ENCODE measurements at places on chromosomes 7 and 10.

- DNase-seq: no peak
Observed at GRCh38 chr7:117489911-117490310, 10.1 kb downstream of the CFTR start.

- DNase-seq: no peak
Observed at GRCh38 chr10:59833810-59834209, 72.5 kb downstream of the CCDC6 start.

DNA sequence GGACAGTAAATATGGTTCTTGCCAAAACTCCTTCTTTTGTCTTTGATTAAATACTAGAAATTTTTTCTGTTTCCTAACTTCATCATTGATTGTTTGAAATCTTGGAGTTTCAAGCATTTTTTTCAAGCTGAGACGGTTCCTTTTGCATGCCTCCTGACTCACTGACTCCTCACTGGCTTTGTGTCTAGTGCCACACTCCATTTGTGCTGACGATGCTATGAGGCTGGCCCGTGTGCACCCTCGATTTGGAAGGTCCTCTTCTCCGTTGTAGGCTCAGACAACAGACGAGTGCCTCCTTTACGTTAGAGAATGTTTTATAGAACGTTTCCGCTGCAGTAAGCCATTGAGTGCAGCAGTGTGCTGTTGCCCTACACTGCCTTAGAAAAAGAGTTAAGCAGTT is 10.8 kb upstream of the CSGALNACT2 start:
- DNase-seq: no peak

- DNase-seq: no peak
Observed at GRCh38 chr10:78516236-78516635, 482.6 kb downstream of the RPS24 start.

GRCh38 chr7:2353113-2353935 is 1.3 kb upstream of the EIF3B start:
- DNase-seq: no peak

DNA sequence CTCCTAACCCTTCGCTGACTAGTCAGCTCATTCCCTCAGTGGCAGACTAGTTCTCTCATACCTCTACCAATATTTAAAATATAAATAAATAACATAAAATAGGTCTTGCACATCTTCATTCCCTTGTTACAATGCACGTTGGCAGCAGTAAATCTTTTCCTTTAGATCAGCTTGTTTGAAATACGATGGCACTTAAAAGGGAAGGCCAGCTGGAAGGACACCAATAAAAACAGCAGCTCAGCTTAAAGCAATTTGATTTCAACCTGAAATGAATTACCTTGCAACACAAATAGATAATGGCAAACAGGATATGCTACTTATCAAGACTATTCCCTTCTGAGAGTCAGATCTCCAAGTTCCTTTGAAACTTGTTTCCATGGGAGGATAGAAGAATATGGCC is 321.8 kb downstream of the GFRA1 start:
- no peak for DNase-seq

- no peak for DNase-seq
Observed at GRCh38 chr10:115456812-115457211, 363.6 kb downstream of the ATRNL1 start.

DNA sequence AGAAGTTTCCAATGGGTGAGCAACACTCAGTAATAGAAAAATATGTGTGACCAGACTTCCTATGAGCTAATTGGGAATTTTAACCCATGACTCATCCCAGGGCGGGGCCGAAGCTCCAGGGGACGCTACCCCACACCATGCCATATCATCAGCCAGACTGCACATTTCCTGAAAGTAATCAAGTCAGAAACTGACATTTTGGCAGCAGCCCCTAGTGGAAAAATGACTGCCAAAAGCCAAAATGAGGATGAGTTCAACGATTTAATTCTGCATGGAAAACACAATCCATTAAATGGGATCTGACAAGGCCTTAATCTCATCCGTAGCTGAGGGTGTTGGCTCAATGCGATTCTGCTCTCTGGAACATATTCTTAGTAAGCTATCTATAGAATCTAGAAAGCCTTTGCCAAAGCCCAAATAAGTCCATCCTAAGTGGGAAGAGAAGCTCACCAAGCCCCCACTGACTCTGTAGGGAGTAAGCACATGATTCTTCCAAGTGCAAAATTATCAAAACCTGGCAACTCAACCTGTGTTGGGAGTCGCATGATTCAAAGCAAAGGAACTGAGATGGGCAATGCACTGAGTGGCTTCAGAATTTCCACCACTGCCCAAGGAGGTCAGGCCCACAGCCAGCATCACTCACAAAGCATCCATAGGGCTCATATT is 93.1 kb upstream of the PDE1C start:
- DNase-seq: peak; percentile 99

DNA sequence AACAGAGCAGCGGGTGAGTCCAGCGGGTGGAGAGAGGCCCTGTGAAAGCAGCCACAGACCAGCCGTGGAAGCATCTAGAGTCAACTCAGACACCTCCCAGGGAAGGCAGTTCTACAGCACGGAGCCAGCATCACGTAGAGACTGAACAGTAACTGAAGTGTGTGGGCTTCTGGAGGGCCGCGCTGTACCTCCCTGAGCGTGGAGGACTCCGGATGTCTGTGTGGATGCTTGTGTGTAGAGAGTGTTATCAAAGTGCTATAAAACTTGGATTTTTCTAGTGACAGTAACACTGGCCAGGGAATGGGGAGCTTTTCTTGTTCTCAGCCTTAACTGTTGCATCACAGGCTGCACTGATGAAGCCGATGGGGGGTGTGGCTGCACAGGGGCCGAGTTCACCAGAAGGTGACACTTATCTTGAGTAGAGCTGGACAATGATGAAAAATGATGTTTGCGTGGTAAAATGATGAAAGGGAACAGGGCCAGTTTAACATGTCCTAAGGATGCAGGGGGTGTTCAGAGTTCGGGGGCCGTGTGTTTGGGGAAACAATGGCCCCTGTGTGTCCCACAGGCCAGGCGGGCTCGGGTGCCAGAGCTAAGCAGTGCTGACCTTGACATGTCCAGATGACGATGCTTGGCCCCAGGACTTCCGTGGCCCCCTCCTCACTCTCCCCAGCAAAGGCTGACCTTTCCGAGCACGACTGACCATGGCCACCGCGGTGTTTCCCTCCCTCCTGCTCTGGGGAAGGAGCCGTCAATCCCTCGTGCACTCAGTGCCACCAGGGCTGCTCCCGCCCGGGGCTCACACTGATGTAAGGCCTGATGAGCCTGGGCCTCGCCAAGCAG is 21.9 kb downstream of the MNX1 start:
- DNase-seq: no peak

DNA sequence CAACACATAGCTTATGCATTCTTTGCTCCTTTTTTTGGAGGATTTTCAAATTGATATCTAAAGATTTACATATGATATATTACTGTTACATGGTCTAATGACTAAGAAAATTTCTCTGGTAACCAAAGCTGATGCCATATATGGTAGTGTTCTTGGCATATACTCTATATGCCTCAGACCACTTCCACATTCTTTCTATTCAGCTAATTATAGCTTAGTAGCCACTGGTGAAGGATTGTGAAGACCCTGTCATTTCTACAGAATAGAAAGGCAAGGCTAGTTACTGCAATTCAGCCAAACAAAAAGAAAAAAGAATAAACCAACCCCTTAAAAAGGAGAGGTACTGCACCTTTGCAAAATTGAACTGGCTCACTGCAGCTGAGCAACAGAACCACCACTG is 3.7 kb downstream of the PURB start:
- DNase-seq: peak; percentile 92

- DNase-seq: no peak
Observed at GRCh38 chr10:37403776-37404175, 278.4 kb downstream of the ANKRD30A start.

DNA sequence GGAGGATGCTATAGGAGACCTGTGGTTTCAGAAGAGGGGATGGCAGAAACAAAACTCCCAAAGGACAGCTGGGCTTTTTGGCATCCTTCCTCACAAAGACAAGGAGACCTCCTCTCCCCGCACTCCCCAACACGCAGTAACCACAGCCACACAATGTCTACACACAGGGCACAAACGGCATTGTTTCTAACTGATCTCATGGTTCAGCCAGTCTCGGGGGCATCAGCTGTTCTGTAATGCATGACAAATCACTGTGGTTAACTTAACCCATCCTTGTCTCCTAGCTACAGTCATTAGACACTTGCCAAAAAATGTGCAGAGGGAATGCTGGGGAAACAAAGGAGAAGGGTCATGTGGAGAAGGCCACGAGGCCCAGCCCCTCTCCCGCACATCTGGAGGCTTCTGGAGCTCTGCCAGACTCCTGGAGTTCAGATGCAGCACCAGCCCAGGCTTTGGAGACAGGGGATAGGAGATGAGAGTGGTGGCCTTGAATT is 7.6 kb upstream of the ADAMTS14 start:
- peak; percentile 98 for DNase-seq

DNA sequence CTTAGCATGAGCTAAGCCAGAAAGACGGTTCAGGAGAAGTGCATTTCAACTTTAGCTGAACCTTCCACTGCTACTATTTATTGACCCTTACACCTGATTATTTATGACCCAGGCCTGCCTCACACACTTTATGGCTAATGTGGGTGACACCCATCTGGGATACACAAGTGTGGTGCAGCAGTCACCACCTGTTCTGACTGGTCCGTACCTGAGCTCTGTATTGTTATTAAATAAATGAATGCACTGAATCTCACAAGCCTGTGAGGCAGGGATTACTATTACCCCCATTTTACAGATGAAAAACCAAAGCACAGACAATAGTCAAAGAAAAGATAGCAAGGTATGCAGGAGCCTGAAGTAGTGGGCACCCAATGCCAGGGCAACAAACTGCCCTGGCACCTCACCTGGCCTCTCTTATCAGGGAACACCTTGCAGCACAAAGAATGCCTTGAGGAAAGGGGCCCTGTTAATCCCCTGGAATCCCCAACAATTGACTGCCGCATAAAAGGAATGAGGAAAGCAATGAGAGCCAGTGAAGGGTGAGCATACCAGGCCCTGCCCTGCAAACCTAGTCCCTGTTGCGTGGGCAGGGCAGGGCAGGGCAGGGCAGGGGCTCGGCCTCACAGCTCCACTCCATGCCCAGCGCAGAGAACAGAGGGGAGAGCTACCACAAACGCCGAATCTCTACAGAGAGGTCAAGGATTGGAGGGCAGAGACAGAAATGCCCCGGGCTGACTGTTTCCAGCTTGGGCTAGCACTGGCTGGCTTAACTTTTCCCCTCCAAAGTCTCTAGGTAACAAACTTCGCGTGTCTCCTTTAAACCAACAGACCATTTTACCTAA is 1.3 kb downstream of the ANXA11 start:
- DNase-seq: no peak

- DNase-seq: peak; percentile 48
Observed at GRCh38 chr7:108078211-108078673, 51.9 kb downstream of the LAMB4 start.

GRCh38 chr7:158662610-158663427 is 41.8 kb downstream of the NCAPG2 start:
- DNase-seq: no peak

DNA sequence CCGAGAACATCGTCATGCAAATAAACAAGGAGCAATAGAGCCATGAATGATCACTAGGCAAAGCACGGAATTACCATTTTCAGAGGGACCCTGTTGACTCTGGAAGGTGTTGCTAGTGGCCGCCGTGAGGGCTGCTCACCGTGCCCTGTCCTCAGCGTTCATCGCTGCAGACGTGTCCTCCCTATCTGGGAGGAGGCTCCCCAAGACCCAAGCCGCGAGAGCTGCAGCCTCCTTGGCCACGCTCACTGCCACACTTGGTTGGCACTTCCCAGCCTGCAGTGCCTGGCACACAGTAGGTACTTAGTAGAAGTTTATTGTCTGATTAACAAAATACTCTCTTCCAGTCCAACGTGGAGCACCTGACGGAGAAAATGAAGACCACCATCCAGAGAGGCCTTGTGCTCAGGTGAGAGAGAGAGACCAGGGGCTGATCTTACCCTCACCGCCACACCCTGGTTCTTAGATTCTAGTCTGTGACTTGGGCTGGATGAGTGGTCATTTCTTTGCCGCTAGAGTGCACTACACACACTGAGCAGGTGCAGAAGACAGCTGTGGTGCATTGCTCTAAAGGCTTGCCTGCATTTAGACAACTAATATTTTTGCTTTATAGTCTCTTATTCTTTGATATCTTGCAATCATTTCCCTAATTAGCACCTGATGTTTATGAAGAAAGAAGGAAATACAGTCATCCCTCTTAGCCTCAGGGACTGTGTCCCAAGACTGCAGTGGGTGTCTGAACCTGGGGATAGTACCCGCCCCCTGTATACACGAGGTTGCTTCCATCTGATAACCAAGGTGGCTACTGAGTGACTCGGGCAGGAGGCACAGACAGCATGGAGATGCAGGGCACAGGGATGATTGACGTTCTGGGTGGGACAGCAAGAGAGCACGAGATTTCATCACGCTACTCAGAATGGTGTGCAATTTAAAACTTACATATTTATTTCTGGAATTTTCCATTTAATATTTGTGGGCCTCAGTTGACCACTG is 40.3 kb downstream of the PITRM1 start:
- DNase-seq: no peak

- peak; percentile 56 for DNase-seq
Observed at GRCh38 chr7:96321658-96322372, at the start of gene SLC25A13. TSS of gene SLC25A13 (minus strand) at chr7:96322098. CDS start at chr7:96321956, 142 bp downstream.

DNA sequence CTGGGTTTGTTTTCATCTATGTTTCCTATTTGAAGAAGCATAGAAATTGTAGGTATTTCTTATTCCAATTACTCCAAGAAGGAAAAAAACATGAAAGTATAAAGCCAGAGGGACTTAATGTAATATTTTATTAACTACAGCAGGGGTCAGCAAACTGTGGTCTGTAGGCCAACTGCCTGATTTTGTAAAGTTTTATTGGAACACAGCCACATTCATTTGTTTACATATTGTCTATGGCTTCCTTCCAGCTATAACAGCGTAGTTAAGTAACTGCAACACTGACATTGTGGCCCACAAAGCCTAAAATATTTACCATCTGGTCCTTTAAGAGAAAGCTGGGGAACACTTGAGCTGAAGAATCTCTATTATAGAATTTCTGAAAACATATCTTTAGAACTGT is 306.2 kb downstream of the BICC1 start:
- DNase-seq: peak; percentile 70

DNA sequence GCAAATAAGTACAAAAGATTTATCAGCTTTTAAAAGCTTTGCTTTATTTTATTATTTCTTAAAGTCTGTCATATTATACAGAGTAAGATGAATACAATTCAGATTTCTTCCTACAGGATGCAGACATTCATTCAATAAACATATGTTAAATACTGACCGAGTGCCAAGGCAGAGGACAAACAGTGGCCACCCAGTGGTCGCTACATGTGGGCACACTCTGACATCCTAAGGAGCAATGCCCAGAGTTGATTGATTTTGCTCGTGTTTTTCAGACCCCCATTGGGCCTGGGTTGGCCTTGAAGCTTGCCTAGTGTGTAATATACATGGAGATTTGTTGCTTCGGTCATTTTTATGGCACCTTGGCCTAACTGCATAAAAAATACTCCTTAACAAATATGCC is 201.2 kb downstream of the CCDC3 start:
- DNase-seq: no peak

- DNase-seq: peak; percentile 71
Observed at GRCh38 chr10:34547291-34547690, 267.8 kb downstream of the PARD3 start.

- peak; percentile 69 for DNase-seq
Observed at GRCh38 chr10:126459032-126459831, 71.0 kb upstream of the ADAM12 start.

Measured in fibroblast of skin of abdomen (primary cell).